ENCODE measurements at places on chromosomes 4 and X.

- no peak for DNase-seq
These were observed 39.9 kb upstream of the GLRA2 start for GRCh38 chrX:14489437-14489836.

DNA sequence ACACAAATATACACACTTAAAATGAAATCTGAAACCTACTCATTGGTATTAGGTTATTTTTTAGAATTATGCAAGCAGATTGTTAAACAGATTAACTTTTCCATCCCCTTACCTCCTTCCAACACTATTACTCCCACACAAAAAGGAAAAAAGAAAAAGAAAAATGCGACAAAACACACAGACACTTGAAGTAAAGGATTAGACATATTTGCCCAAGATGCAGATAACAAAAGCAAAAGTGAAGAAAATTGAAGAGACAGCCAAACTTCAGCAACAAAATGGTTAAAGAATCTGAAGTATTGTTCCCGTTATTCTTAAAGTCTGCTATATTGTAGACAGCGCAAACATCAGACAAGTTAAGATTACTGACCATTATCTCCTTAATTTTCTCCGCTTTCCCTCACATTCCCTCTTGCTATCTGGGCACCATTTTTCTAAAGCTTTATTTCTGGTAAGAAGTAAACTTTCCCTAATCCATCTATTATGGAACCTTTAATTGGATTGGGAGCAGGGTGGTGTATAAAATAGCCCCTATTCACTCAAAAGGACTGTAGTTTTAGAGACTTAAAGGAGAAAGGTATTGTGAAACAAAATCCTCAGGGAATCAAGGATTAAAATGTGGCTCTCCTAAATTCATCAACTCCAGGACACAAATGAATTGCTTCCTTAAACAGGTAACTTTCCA lies 34.7 kb upstream of the MAB21L2 start:
- no peak for DNase-seq

GRCh38 chr4:57117491-57117890 lies 7.3 kb upstream of the IGFBP7 start:
- no peak for DNase-seq

GRCh38 chrX:20451929-20452328 lies 185.2 kb upstream of the RPS6KA3 start:
- DNase-seq, result no peak

GRCh38 chrX:47489507-47490275 lies 6.7 kb upstream of the ZNF41 start:
- DNase-seq, result no peak

DNA sequence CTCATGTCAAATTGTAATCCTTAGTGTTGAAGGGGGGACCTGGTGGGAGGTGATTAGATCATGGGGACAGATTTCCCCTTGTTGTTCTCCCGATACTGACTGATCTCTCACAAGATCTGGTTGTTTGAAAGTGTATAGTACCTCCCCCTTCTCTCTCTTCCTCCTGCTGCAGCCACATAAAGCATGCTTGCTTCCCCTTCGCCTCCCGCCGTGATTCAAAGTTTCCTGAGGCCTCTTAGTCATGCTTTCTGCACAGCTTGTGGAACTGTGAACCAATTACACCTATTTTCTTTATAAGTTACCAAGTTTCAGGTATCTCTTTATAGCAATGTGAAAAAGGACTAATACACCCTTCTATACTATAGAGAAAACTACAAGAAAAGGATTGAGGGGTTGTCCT lies 1170.5 kb upstream of the AGA start:
- DNase-seq, result no peak

DNA sequence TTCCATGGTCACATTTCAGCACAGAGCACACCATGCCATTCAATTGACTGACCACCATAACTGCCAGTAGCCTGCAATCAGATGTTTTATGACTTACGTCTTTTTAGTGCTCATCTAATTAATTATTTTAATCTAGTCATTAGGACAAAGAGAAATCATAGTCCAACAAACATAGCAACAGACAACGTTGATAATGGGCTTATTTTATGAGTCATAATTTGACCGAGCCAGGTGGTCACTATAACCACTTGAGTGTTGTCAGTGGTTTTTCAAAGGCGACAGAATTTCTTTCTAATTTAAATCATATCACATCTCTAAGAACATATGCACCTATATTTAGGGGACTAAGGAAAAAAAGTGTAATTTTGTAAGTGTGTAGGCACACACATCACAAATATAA lies 1.9 kb downstream of the SEC24D start:
- no peak for DNase-seq

DNA sequence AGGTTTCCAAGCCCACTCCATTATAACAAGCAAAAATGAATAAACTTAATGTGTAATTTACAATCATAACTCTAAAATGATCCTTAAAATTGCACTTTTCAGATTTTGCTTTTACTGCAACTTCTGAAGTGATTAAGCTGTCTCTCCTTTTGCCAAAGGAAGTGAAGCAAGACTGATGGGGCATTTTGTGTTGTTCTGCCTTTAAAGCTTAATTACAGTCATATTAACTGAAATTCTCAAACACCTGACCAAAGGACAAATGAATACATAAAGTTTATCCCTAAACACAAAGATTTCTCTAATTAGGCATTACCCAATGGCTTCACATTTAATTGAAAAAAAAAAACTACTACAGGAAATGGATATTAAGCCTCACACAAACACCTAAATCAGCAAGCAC lies 101.8 kb downstream of the ATP11C start:
- no peak for DNase-seq

DNA sequence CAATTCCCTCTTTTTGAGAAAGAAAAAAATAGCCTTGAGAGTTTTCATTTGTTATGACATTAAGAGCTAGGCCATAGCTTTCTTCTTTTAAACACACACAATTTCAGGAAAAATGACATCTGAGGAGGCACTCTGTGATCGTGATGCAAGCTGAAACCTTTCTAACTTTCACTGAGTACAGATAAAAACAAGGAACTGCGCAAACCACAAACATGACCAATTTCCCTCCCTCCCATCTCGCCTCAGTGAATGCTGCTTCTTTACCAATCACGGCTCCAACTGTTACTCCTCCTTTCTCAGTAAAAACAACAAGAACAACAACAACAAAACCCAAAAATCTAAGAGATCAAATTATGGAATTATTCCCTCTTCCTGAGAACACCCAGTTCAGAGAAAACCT lies 626.8 kb downstream of the TLL1 start:
- DNase-seq, result no peak

All from COR-L47 (cell line).